NCI-H2171 (cell line): ENCODE measurements at places on chromosomes 1 and 21.
A peak's percentile ranks its signal among the peaks of the same experiment; 100 is the strongest.

DNA sequence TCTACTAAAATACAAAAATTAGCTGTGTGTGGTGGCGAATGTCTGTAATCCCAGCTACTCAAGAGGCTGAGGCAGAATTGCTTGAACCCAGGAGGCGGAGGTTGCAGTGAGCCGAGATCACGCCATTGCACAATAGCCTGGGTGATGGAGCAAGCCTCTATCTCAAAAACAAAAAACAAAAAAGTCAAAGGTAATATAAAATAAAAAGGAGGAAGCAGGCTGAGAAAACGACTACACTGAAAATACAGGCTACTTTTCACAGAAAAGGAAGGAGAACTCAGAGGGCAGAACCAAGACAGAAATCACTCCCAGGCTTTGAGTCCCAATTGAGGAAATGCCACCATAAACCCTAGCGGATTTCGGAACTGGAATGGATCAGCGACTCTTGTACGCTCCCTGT, 5.9 kb upstream of the A3GALT2 start:
- DNase-seq = no peak

GRCh38 chr1:27649306-27649635, 14.3 kb upstream of the FGR start:
- DNase-seq = no peak

- no peak for DNase-seq
Measured at GRCh38 chr1:8159470-8160024, 133.4 kb upstream of the ERRFI1 start.

GRCh38 chr1:48208251-48208650, 14.3 kb upstream of the SLC5A9 start:
- DNase-seq = no peak

DNA sequence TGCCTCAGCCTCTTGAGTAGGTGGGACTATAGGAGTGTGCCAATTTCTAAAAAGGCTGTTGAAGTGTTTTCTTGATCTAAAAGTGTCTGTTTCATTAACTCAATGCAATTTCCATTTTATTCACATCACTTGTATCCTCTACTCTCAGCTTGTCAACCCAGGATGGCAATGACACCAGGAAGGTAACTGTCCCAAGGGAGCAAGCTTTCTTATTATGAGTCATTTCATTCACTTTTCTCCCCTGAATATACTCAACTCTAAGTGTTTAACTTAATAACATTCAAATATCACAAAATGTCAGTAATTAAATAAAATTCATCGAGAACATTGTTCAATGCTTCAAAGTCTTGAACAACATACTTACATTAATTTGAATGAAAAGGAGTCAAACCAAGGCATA, 22.9 kb upstream of the GFI1 start:
- DNase-seq = no peak

GRCh38 chr1:33170351-33171274, 11.2 kb downstream of the TRIM62 start:
- DNase-seq = no peak

GRCh38 chr1:183889095-183889494, 84.2 kb downstream of the RGL1 start:
- no peak for DNase-seq

DNA sequence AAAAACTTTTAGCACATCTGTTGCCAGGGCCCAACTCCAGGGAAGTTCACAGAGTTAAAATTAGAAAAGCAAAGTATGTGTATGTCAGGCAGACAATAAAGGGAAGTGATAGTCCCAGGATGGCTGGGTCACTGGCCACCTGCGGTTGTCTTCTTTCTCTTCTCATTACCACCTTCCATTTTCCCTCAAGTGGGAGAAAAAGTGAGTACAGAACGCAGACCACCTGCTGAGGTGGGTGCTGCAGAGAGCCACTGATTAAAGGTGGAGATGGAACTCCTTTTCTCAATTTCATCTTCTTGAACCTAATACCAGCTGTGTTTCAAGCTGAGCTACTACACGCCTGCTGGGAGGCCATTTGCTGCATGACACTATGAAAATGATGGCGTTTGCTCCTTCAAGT, 88.8 kb upstream of the PDE4B start:
- no peak for DNase-seq

- peak; percentile 95 for DNase-seq
Measured at GRCh38 chr1:8643542-8644536, 173.6 kb downstream of the RERE start.

DNA sequence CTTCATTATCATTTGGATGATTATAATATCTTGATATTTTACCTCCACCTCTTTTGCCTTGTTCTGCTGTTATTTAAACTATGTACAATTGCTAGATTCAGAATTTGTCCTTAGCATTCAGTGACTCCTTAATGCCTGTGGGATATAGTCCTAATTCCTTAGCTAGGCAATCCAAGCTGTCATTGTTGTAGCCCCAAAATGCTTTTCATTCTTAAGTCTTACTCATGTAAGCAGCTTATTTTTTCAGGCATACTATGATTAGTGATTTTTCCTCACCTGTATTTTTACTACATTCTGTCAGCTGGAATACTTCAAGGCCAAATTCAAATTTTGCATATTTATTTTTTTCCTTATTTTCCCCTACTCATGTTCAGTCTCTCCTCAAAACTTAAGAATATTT, 13.4 kb downstream of the PKN2 start:
- DNase-seq = no peak

GRCh38 chr1:247115545-247115944, 11.4 kb upstream of the ZNF669 start:
- DNase-seq = no peak

GRCh38 chr1:32200226-32201010, at the start of gene CCDC28B:
CCDC28B (plus strand) TSS chr1:32200595; CDS start chr1:32201936, 1,341 bp downstream.
- DNase-seq = peak; percentile 57

GRCh38 chr1:5099558-5099957, 445.1 kb downstream of the AJAP1 start:
- DNase-seq = no peak

DNA sequence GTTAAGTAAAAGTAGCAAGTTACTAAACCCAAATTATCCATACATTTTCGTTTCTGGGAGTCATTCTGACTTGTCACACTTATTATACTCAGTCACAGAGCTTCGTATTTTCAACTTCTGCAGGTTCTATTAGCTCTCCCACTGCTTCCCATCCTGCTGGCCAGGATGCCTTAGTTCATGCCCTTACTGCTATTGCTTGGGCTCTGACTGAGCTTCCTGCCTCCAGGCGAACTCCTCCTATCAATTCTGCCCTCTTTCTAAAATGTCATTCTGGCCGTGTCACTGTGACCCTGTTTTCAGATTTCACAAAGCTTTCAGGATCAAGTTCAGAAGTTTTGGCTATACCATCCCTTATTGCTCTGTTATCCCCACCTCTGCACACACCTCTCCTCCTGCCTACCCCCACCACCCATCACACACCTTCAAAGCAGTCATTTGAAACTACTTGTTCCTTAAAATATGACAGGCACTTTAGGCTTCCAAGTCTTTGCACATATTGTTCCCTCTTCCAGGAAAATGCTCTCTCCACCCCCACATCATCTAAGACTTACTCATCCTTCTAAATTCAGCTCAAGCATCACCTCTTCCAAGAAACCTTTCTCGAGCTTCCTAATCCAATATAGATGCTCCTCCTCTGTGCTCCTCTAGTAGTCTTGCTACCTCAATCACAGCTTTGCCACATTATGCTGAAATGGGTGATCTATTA, 278.0 kb downstream of the BRINP2 start:
- no peak for DNase-seq

GRCh38 chr1:117656202-117656641, 50.4 kb downstream of the TENT5C start:
- no peak for DNase-seq

GRCh38 chr21:45131537-45131999, 57.2 kb downstream of the ADARB1 start:
- no peak for DNase-seq

- DNase-seq = no peak
Measured at GRCh38 chr1:111669268-111669667, 49.7 kb downstream of the RAP1A start.

DNA sequence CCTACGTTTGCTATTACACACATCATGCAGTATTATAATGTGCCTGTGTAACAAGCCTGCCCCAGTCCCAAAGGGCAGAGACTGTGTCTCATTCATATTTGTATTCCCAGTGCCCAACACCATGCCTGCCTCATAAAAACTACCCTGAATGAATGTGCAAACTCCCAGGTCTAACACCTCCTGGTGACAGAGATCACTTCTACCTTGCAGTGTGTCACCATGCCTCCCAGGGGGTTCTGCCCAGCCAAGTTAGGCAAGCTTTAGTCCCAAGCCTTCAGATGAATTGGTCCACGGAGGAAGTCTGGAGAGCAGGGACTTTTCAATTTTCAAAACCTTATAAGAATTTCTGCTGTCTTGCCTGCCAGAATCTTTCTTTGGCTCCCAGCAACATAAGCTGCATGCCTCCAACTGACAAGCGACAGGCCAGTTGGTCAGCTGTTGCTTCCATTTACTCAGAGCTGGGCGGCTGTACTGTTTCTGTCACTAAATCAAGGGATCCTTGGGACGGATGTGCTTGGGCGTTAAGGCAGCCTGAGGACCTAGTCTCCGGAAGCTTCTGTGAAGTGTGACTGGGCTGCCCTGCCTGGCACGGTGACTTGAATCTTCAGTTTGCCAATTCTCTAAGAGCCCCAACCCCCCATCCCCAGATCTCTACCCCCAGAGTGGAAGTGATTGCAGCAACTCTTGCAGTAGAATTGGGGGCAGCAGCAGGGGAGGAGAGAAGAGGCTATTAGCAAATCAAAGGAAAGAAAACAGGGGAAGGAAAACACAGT, 1.2 kb downstream of the RXRG start:
- no peak for DNase-seq

GRCh38 chr1:91617285-91617765, 116.7 kb downstream of the CDC7 start:
- no peak for DNase-seq
